Breast epithelium (tissue), 4 donors: ENCODE measurements at places on chromosomes 1 and 21. TPM values are rescaled to one million over a fixed set of nuclear protein-coding genes. Genes with fewer than 3 reads are reported as not detected.

The SLC35F3 gene
- 8.8 TPM for total RNA-seq

The XPR1 gene
- total RNA-seq, result 49.5 TPM

The RSRP1 gene
- 155 TPM for total RNA-seq

GRCh38 chr1:31387612-31388011 lies 14.7 kb upstream of the FABP3 start:
- no peaks in the 10 kb centered on the region for H3K27me3 ChIP-seq
- no peak overlapping the region for H3K4me3 ChIP-seq
- H3K4me1 ChIP-seq, result no peaks in the 10 kb centered on the region
- H3K36me3 ChIP-seq, result no peaks in the 10 kb centered on the region
- DNase-seq, result no peak

The SLC1A7 gene
- total RNA-seq, result not detected

GRCh38 chr21:44084496-44085241 lies 22.5 kb upstream of the PWP2 start:
- H3K4me3 ChIP-seq, result no peak overlapping the region
- DNase-seq, result no peak
- peaks cover 3% of the 10 kb centered on the region for H3K36me3 ChIP-seq
- H3K4me1 ChIP-seq, result peaks cover 10% of the 10 kb centered on the region
- peak overlapping the region; percentile 77 for H3K27ac ChIP-seq
- H3K27me3 ChIP-seq, result no peaks in the 10 kb centered on the region

- H3K4me3 ChIP-seq, result no peak overlapping the region
- DNase-seq, result no peak
- H3K4me1 ChIP-seq, result no peaks in the 10 kb centered on the region
- no peak overlapping the region for H3K27ac ChIP-seq
- no peaks in the 10 kb centered on the region for H3K27me3 ChIP-seq
Measured at GRCh38 chr1:216805233-216805632, 82.0 kb upstream of the ESRRG start.

DNA sequence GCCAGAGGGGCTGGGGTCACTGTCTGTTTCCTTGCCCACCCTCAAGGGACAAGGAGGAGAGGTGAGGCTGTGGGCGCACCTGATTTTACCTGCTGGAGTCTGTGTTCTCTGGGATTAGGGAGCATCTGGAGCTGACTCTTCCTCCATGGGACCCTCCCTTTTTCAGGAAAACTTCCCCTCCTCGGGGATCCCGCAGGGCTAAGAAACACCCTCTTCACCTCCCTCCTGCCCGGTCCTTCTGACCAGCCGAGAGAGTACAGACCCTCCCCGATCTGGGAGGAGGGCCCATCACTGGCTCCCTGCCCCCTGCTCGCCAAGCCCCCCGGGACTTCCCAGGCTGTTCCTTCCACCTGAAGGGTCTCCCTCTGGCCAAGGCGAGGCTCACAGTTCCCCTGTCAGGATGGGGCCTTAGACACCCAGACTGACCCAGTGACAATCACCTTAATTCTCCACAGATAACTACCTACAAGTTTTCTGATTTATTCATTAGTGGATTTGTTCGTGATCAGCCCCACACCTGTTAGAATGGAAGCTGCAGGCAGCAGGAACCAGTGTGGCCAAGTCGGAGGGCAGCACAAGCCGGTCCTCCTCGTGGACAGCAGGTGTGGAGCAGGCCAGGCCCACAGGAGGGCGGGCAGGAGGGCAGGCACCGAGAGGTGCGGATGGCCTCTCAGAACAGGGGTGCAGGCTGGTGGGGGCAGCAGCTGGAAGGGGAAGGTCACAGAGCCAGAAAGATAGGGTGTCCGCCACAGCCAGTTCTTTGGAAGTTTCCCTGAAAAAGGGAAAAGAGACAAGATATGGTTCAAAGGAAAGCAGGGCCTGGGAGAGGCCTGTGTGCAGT lies 15.9 kb upstream of the SAMD11 start:
- H3K4me3 ChIP-seq, result no peak overlapping the region
- H3K4me1 ChIP-seq, result peaks cover 6% of the 10 kb centered on the region
- no peaks in the 10 kb centered on the region for H3K36me3 ChIP-seq
- DNase-seq, result no peak
- H3K27ac ChIP-seq, result no peak overlapping the region

DNA sequence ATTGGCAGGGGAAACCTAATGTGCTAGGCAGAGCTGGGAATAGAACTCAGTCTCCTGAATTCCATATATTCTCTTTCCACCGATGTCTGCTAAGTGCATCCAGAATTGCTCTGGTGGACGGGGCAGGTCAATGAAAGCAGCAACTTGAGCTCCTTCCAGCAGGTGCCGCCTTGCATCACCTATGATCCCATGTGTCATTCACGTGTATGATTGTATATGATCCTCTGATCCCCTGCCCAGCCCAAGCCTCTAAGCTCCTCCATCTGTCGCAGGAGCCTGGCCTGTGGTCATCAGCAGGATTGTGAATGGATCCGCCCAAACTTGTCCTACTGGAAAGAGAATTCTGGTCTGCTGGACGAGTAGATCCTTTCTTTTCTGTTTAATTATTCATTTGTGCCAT lies 13.1 kb downstream of the ACTA1 start:
- no peak overlapping the region for H3K27ac ChIP-seq
- no peaks in the 10 kb centered on the region for H3K4me1 ChIP-seq
- no peak overlapping the region for H3K4me3 ChIP-seq
- no peaks in the 10 kb centered on the region for H3K36me3 ChIP-seq

The EPHB2 gene
- 4.6 TPM for total RNA-seq

- H3K4me3 ChIP-seq, result no peak overlapping the region
- no peak overlapping the region for H3K27ac ChIP-seq
- H3K27me3 ChIP-seq, result no peaks in the 10 kb centered on the region
- H3K4me1 ChIP-seq, result no peaks in the 10 kb centered on the region
Measured at GRCh38 chr1:221884821-221885220, 142.9 kb upstream of the DUSP10 start.

DNA sequence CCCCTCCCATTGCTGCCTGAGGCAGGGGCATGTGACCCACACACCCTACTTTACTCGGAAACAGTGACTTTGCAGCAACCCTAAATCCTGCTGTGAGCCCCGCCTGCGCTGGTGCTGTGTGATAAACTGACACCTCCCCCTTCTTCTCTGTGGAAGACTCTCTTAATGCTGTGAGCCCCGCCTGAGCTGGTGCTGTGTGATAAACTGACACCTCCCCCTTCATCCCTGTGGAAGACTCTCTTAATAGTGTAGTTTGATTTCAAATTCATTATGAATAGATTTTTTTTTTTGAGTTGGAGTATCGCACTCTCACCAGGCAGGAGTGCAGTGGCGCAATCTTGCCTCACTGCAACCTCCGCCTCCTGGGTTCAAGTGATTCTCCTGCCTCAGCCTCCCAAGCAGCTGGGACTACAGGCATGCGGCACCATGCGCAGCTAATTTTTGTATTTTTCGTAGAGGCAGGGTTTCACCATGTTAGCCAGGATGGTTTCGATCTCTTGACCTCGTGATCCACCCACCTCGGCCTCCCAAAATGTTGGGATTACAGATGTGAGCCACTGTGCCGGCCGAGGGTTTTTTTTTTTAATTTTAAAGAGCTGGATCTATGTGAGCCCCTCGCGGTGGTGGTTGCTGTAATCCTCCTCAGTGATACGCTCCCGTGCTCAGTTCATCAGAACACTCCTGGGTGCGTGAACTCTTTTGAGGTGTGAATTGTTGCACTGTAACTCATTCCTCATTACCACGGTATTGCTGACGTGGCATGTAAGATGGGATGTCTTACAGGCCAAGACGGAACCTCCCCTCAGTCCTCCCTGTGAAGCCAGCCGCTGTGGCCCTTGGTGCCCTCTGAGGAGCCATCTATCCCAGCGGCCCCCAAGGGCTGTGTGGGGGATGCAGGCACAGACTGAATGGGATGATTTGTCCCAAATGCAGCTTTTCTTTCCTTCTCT lies 60.3 kb downstream of the GALNT2 start:
- no peaks in the 10 kb centered on the region for H3K36me3 ChIP-seq
- H3K4me3 ChIP-seq, result no peak overlapping the region
- H3K27ac ChIP-seq, result no peak overlapping the region
- H3K27me3 ChIP-seq, result no peaks in the 10 kb centered on the region
- no peak for DNase-seq

The GNG12 gene
- total RNA-seq, result 82.1 TPM

- no peak overlapping the region for H3K27ac ChIP-seq
- H3K27me3 ChIP-seq, result peaks cover 5% of the 10 kb centered on the region
- no peaks in the 10 kb centered on the region for H3K4me1 ChIP-seq
- H3K36me3 ChIP-seq, result no peaks in the 10 kb centered on the region
- no peak for DNase-seq
- no peak overlapping the region for H3K4me3 ChIP-seq
Measured at GRCh38 chr21:44710756-44711326, 531 bp downstream of the TSPEAR start.

DNA sequence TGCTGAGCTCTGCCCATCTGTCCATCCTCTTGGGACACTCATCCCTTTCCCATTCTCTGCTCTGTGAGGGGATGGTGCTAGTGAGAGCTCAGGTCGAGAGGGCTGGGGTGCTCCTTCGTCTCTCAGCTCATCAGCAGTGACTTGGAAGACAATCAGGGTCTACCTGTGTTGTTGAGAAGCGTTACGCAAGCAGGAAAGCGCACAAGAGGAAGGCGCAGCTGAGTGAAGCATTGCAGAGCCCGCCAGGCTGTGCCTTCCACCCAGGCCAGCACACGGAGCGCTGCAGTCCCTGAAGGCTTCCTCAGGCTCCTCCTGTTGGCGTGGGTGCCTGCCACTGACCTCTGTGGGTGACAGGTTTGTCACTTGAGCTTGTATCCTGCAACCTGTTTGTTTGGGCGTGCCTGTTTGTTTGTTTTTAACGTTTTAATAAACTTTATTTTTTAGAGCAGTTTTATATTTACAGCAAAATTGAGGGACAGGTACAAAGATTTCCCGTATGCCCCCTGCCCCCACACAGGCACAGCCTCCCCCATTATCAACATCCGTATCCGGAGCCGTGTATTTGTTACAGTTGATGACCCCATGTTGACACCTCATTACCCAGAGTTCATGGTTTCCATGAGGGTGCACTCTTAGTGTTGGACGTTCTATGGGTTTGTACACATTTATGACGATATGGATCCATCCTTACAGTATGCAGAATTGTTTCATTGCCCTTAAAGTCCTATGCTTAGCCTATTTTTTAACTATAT lies 36.7 kb downstream of the ADARB1 start:
- H3K4me3 ChIP-seq, result no peak overlapping the region
- H3K27me3 ChIP-seq, result no peaks in the 10 kb centered on the region
- H3K4me1 ChIP-seq, result no peaks in the 10 kb centered on the region
- H3K27ac ChIP-seq, result no peak overlapping the region
- no peak for DNase-seq

GRCh38 chr1:84505493-84506001 lies 639 bp upstream of the SPATA1 start:
- peaks cover 7% of the 10 kb centered on the region for H3K4me1 ChIP-seq
- no peaks in the 10 kb centered on the region for H3K36me3 ChIP-seq
- peak overlapping the region; percentile 98 for H3K27ac ChIP-seq
- H3K4me3 ChIP-seq, result peak overlapping the region; percentile 83

The TMOD4 gene
- 0.73 TPM for total RNA-seq

The LAMC2 gene
- 16.4 TPM for total RNA-seq

The IL19 gene
- not detected for total RNA-seq

- H3K27ac ChIP-seq, result no peak overlapping the region
- no peak for DNase-seq
- H3K36me3 ChIP-seq, result no peaks in the 10 kb centered on the region
- H3K27me3 ChIP-seq, result no peaks in the 10 kb centered on the region
Measured at GRCh38 chr1:38444770-38445442, 398.3 kb upstream of the POU3F1 start.

The TMEM54 gene
- 94.8 TPM for total RNA-seq

DNA sequence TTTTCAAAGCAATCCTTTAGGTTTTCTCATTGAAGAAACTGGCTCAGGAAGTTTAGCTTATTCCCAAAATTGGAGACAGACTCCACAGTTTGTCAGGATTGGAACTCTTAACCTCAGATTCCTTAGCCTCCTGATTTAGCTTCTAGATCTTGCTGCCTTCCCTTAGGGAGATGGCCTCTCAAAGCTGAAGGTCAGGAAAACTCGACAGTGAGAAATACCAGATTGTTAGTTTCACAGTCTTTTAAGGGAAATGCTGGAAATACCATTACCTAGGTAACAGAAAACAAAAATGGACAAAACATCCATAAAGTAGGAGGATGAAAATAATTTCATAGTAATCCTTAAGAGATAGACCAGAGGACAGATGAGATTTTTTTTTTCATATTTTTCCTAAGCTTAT lies 7.8 kb downstream of the RASAL2 start:
- H3K27ac ChIP-seq, result no peak overlapping the region
- no peaks in the 10 kb centered on the region for H3K36me3 ChIP-seq
- no peaks in the 10 kb centered on the region for H3K27me3 ChIP-seq
- no peaks in the 10 kb centered on the region for H3K4me1 ChIP-seq
- H3K4me3 ChIP-seq, result no peak overlapping the region

GRCh38 chr21:28235169-28235895 lies 757.3 kb downstream of the LTN1 start:
- no peak overlapping the region for H3K4me3 ChIP-seq
- no peaks in the 10 kb centered on the region for H3K27me3 ChIP-seq
- no peaks in the 10 kb centered on the region for H3K36me3 ChIP-seq
- no peak for DNase-seq
- H3K27ac ChIP-seq, result no peak overlapping the region
- no peaks in the 10 kb centered on the region for H3K4me1 ChIP-seq

GRCh38 chr1:98355656-98356383 lies 305.7 kb upstream of the SNX7 start:
- H3K27ac ChIP-seq, result no peak overlapping the region
- H3K4me1 ChIP-seq, result no peaks in the 10 kb centered on the region
- H3K36me3 ChIP-seq, result no peaks in the 10 kb centered on the region

- DNase-seq, result no peak
- no peak overlapping the region for H3K4me3 ChIP-seq
- no peaks in the 10 kb centered on the region for H3K27me3 ChIP-seq
- H3K36me3 ChIP-seq, result no peaks in the 10 kb centered on the region
- no peak overlapping the region for H3K27ac ChIP-seq
Measured at GRCh38 chr1:233865902-233866301, 38.6 kb upstream of the SLC35F3 start.

The RSBN1 gene
- total RNA-seq, result 25.1 TPM

GRCh38 chr21:44419679-44420078 lies 35.6 kb upstream of the LRRC3 start:
- no peaks in the 10 kb centered on the region for H3K36me3 ChIP-seq
- no peaks in the 10 kb centered on the region for H3K4me1 ChIP-seq
- no peak overlapping the region for H3K27ac ChIP-seq
- H3K4me3 ChIP-seq, result no peak overlapping the region
- no peak for DNase-seq

DNA sequence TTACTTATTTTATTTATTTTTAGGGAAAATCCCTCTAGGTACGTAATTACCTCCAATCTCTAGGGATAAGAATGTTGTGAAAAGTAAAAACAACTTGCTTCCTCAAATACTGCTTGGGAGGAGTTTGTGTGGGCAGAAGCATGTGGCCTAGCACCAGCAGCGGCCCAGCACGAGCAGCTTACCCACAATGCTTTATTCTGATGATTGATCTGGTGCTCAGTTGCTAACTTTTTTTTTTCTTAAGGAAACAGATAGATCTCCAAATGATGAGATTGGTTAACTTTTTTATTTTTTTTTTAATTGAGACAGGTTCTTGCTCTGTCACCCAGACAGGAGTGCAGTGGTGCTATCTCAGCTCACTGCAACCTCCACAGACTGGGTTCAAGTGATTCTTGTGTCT lies 4.2 kb downstream of the CLIC6 start:
- no peak overlapping the region for H3K27ac ChIP-seq
- H3K4me3 ChIP-seq, result no peak overlapping the region
- H3K27me3 ChIP-seq, result peaks cover 4% of the 10 kb centered on the region
- no peaks in the 10 kb centered on the region for H3K4me1 ChIP-seq
- no peaks in the 10 kb centered on the region for H3K36me3 ChIP-seq
- DNase-seq, result no peak

- H3K36me3 ChIP-seq, result no peaks in the 10 kb centered on the region
- no peaks in the 10 kb centered on the region for H3K27me3 ChIP-seq
- H3K27ac ChIP-seq, result no peak overlapping the region
Measured at GRCh38 chr1:207040181-207040533, 7.6 kb upstream of the C1orf116 start.

The LCE3D gene
- total RNA-seq, result not detected

The DIP2A gene
- total RNA-seq, result 43.9 TPM
